Activated naive CD4-positive, alpha-beta T cell (primary cell): ENCODE measurements at places on chromosomes 11 and 22.

DNA sequence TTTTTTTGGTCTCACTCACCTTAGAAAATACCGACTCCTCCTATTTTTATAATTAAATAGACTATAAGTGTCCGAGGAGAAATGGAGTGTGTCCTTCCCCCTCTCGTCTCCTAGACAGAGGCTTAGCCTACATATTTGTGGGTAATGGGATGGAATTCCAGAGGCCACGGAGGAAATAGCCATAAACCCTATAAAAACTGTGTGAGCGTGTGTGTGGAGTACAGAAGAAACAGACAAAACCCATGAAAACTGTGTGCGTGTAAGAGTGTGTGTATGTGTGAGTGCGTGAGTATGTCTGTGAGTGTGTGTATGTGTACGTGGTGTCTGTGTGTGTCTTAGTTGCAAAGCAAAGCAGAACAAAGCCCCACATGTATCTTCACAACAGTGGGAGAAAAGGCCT lies 883.5 kb downstream of the OPCML start:
- no peak for DNase-seq

DNA sequence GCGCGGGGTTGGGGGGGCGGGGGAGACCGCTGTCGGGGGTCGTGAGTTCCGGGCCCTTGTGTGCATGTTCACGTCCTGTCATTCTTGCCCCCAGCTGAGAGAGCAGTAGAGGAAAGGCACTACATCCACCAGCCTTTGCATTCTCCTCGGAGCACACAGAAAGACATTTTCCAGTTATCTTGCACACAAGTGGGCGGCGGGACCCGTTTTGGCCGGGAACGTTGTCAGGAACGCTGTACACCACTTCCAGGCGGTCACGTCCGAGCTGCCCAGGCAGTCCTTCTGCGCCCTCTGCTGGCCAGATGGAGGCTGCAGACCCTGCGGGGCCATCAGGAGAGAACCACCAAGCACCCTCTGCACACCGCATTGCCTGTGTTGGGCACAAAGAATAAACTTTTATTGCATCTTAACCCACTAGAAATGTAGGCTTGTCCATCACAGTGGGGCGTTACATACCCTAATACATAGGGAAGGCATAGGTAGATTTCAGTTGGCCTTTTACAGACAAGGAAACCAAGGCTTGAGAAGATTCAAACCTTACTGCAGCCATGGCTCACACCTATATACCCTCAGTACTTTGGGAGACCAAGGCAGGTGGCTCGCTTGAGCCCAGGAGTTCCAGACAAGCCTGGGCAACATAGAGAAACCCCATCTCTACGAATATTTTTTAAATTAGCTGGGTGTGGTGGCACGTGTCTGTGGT lies 2.8 kb upstream of the CDKN1C start:
- DNase-seq, result peak; percentile 84

GRCh38 chr22:16819249-16819648 lies 6.0 kb downstream of the XKR3 start:
- no peak for DNase-seq

DNA sequence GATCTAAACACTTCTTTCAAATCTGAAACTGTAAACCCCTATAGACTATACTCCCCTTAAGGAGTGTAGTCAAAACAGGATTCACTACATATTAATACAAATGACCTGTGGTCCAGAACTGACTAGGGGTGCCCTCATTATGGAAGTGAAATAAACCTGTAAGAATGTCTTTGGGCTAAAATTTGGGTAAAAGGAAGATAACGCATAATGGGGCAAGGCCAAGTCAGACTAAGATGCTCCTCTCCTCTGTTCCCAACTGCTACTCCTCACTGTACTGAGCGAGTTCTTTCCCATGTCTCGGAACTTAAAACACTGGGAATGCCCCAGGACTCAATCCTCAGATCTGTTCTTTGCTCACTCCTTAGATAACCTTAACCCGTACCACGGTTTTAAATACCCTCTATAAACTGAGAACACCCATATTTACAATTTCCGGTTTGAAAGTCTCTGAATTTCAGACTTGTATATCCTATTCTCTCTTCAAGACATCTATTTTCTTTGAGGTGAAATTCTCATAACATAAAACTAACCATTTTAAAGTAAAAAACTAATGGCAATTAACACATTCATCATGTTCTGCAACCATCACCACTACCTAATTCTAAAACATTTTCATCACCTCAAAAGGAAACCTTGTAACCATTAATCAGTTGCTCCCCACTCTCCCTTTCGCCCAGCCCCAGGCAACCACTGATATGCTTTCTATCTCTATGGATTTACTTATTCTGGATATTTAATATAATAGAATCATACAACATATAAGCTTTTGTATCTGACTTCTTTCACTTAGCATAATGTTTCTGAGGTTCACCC lies 4.0 kb downstream of the THAP12 start:
- DNase-seq, result no peak

- no peak for DNase-seq
These were observed 9.3 kb downstream of the CD82 start for GRCh38 chr11:44574610-44575287.

DNA sequence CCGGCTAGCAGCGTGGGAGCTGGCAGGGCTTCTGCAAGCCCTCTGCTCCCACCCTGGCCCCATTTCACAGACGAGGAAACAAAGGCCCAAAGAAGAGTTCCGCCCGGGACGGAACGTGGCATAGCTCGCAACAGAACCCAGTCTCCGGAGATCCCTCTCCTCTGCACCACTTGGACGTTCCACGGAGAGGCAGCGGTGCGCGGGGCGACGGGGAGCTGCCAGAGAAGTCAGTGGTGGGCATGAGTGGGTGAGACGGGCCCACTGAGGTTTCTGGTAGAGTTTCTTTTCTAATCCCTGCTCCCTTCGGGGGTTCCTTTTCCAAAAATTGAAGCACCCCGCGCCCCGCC lies 554 bp upstream of the NECTIN1 start:
- DNase-seq, result no peak

DNA sequence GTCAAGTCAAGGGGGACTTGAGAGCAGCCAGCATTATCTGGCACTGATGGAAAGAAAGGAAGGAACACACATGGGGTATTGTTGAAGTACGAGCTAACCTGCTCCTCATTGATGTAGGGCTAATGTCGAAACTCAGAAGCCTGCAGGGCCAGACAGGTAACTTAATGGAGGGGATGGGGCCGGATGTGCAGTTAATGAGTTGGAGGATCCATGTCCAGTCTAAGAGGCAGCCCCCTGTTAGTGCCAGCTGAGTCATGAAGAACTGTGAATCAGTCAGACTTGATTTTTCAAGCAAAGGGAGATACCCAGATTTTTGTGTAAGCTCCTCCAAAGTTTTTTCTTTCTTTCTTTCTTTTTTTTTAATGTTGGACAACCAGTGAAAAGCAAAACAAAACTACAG lies 65.6 kb downstream of the CECR2 start:
- no peak for DNase-seq

DNA sequence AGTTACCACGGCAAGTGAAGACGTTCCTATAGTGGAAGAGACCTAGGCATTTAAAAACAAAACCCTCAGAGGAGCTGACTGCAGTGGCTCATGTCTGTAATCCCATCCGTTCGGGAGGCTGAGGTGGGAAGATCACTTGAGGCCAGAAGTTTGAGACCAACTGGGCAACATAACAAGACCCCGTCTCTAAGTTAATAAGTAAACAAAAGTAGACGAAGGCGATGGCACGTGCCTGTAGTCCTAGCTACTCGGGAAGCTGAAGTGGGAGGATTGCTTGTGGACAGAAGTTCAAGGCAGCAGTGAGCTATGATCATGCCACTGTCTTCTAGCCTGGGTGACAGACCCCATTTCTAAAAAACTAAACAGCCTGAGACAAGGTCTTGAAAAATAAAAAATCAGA lies 3.8 kb upstream of the ADSL start:
- DNase-seq, result no peak

- DNase-seq, result no peak
These were observed 489.4 kb downstream of the KCNA4 start for GRCh38 chr11:29527391-29527936.

- no peak for DNase-seq
These were observed 403 bp upstream of the SBF2 start for GRCh38 chr11:10294290-10294953.

GRCh38 chr22:31083377-31083768 lies 2.3 kb downstream of the SMTN start:
- DNase-seq, result no peak

DNA sequence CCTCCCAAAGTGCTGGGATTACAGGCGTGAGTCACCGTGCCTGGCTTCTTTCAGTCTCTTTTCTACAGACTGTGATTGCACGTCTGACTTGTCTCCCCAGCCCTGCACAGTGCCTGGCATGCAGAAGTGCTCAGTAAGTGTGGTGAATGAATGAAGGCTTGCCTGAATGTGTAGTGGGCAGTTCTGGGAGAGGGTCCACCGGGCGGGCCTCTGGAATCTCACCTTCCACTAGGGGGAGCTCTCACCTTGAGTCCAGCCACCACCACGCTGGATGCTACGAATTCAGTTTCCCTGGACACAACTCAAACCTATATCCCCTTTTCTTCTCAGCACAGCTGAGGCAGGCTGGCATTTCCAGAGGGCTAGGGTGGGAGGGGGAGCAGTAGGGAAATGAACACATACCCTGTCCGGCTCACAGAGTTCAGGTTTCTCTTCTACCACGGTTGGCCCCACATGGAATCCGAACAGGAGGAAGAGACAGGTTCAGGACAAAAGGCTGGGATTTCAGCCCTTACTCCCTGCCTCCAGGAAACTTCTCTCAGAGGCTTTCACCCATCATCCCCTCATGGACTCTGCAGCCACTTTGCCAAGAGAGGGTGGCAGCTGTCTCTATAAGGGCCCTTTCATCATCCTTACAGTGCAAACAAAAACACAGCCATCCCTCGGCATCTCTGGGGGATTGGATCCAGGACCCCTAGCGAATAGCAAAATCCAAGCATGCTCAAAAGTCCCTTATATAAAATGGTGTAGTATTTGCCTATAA lies 86.8 kb downstream of the NECTIN1 start:
- DNase-seq, result no peak

GRCh38 chr11:72535194-72535547 lies 100.8 kb upstream of the CLPB start:
- DNase-seq, result no peak

GRCh38 chr11:57511741-57512430 lies 3.6 kb downstream of the SLC43A1 start:
- no peak for DNase-seq

DNA sequence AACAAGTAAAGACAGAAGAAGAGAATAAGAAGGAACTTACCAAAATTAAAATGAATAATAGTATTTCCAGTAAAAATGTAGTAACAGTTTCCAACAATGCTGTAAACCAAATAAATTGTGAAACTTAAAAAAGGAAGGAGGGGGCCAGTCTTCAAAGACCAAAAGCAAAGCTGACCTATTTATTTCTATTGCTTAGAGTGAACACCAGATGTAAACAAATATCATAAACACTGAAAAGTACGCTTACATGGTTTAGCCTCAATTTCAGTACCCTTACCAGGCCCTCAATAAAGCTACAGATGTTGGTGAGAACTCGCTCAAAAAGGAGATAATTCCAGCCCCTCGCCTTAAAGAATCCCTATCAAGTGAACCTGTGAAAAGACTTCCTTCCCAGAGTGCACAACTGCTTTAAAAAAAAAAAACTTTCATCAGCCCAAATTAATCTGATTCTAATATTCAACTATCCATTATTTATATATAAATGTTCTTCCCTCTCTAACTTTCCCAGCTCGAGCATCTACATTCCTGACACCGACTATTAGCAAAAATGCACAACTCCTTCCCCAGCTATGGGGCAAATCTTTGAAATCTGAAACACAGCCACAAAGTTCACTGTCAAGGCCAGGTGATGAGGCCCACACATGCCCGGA lies 2.4 kb downstream of the PHF21A start:
- no peak for DNase-seq

GRCh38 chr11:27075192-27075591 lies 34.6 kb downstream of the BBOX1 start:
- DNase-seq, result no peak

DNA sequence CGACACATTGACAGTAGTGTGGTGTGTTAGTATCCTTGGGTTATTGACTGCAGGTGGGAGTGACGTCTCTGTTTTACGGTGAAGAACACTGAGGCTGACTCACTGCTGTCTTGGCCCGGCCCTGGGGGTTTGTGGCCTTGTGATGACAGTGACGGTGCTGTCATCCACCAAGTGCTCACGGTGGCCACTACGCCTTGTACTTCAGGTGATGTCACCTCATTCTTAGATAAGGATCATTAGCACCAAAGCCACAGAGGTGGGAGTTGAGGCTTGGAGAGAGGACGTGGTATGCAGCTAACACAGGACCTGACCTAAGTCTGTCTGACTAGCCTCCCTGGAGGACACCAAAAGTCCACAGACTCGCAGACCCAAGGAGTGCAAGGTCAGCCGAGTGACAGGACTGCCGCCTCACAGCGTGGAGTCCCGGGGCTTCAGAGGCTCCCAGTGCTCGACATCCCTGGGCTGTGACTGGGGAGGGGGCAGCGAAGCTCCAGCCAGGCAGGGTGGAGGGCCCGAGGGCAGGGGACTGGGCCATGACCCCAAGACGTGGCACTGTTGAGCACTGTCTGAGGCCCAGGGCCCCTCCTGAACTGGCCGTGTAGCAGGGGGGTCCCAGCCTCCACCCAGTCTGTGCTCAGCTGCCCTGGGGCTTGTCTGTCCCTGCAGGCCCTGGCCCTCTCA lies 56.5 kb downstream of the NAT10 start:
- no peak for DNase-seq

GRCh38 chr11:129766898-129767604 lies 48.6 kb upstream of the TMEM45B start:
- DNase-seq, result no peak
